ENCODE measurements at places on chromosomes 4 and X. TPM values are rescaled to one million over a fixed set of nuclear protein-coding genes. Genes with fewer than 3 reads are reported as not detected.
A peak's percentile ranks its signal among the peaks of the same experiment; 100 is the strongest.

Gene FAM199X
- total RNA-seq = 19.3 TPM

Gene DACH2
- not detected for total RNA-seq

Gene NWD2
- total RNA-seq = not detected

Gene CABS1
- not detected for total RNA-seq

Gene ALPK1
- 6.1 TPM for total RNA-seq

Gene HSFX1
- total RNA-seq = not detected

Gene HERC3
- 12.2 TPM for total RNA-seq

Gene CLDN22
- not detected for total RNA-seq

Gene MFSD8
- total RNA-seq = 17.8 TPM

Gene COL4A6
- 0.02 TPM for total RNA-seq

DNA sequence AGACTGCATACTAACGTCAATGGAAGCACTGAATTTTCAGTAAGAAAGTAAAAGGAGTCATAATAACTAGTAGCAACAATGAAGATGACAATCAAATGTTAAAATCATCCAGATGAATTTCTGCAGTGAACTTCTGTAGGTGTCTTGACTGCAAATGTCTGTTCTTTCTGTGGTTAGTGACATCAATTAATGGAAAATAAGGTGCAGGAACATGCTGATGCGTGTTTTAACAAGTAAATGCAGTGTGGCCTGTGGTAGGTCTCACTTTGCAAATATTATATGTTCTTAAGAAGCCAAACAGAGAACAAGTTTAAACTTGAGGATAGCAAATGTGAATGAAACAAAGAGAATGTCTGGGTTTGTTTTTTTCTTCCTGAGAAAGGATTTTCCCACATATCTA, 2.6 kb upstream of the DTHD1 start:
- no peak overlapping the region for H3K4me3 ChIP-seq
- H3K36me3 ChIP-seq = no peaks in the 10 kb centered on the region
- H3K4me1 ChIP-seq = no peaks in the 10 kb centered on the region
- no peak overlapping the region for H3K27ac ChIP-seq

- H3K36me3 ChIP-seq = peaks cover 62% of the 10 kb centered on the region
- no peak overlapping the region for H3K27ac ChIP-seq
- no peak for DNase-seq
- no peaks in the 10 kb centered on the region for H3K27me3 ChIP-seq
- H3K4me3 ChIP-seq = no peak overlapping the region
Observed at GRCh38 chr4:183702492-183702891, 43.4 kb downstream of the TRAPPC11 start.

DNA sequence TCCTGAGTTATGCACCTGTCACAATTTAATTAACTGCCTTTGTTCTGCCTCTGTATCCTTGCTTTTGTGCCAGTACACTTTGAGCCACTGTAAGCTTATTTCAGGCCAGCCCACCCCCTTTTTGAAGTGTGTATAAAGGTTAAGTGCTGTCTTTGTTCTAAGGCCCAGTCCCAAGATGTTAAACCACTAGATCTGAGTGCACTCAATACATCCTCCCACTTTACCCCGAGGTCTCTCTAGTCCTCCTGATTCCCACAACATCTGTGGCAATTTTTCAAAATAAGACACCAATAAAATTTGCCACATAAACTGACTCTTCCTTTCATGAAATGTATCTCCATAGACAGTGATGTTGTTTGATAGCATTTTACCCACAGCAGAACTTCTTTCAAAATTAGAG, 124.1 kb upstream of the SPIN4 start:
- H3K27ac ChIP-seq = no peak overlapping the region
- H3K4me3 ChIP-seq = no peak overlapping the region
- no peaks in the 10 kb centered on the region for H3K36me3 ChIP-seq
- peak; percentile 2 for DNase-seq

- no peaks in the 10 kb centered on the region for H3K4me1 ChIP-seq
- H3K27me3 ChIP-seq = no peaks in the 10 kb centered on the region
- no peak overlapping the region for H3K27ac ChIP-seq
- H3K4me3 ChIP-seq = no peak overlapping the region
- H3K36me3 ChIP-seq = no peaks in the 10 kb centered on the region
Observed at GRCh38 chr4:31160146-31160545, 440.0 kb downstream of the PCDH7 start.

DNA sequence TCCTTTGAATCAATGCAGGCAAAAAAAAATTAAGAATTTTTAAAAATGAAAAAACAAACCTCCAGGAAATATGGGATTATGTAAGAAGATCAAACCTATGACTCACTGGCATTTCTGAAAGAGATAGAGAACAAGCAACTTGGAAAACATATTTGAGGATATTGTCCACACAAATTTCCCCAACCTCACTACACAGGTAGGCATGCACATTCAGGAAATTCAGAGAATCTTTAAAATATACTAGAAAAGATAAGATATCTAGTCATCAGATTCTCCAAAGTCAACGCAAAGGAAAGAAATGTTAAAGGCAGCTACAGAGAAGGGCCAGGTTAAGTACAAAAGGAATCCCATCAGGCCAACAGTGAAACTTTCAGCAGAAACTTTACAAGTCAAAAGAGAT, 85.6 kb downstream of the ANTXR2 start:
- no peak overlapping the region for H3K27ac ChIP-seq
- no peaks in the 10 kb centered on the region for H3K4me1 ChIP-seq
- DNase-seq = no peak

- no peak overlapping the region for H3K4me3 ChIP-seq
- H3K4me1 ChIP-seq = no peaks in the 10 kb centered on the region
- DNase-seq = no peak
- H3K27me3 ChIP-seq = no peaks in the 10 kb centered on the region
Observed at GRCh38 chr4:129929984-129930383, 834.0 kb downstream of the C4orf33 start.

DNA sequence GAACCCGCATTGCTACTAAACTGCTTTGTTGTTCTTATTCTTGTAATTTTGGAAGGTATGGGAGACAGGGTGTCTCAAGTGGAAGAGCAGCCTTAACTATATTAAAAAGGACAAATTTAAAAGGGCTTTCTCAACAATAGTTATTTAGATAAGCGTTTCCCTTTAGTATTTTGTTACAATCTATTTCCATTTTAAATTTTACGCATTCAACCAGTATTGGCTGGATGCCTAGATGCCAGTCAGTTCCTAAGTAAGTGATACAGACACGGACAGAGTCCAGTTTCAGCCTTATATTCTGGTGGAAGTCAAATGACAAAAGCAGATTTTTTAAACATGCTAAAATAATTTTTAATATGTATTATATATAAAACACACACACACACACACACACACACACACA, 28.3 kb downstream of the FAT1 start:
- peaks cover 8% of the 10 kb centered on the region for H3K4me1 ChIP-seq
- H3K27me3 ChIP-seq = no peaks in the 10 kb centered on the region
- no peak overlapping the region for H3K27ac ChIP-seq
- DNase-seq = no peak

- no peak overlapping the region for H3K27ac ChIP-seq
- H3K36me3 ChIP-seq = no peaks in the 10 kb centered on the region
- no peak overlapping the region for H3K4me3 ChIP-seq
- H3K27me3 ChIP-seq = no peaks in the 10 kb centered on the region
- no peaks in the 10 kb centered on the region for H3K4me1 ChIP-seq
Observed at GRCh38 chr4:89249313-89249712, 58.3 kb downstream of the GPRIN3 start.

GRCh38 chrX:124940531-124940930, 379.1 kb upstream of the TEX13C start:
- H3K27me3 ChIP-seq = no peaks in the 10 kb centered on the region
- no peak for DNase-seq
- no peak overlapping the region for H3K27ac ChIP-seq
- H3K4me1 ChIP-seq = no peaks in the 10 kb centered on the region
- H3K4me3 ChIP-seq = no peak overlapping the region
- H3K36me3 ChIP-seq = no peaks in the 10 kb centered on the region

GRCh38 chr4:65370709-65371108, 299.6 kb downstream of the EPHA5 start:
- no peaks in the 10 kb centered on the region for H3K36me3 ChIP-seq
- H3K4me3 ChIP-seq = no peak overlapping the region
- H3K27me3 ChIP-seq = no peaks in the 10 kb centered on the region
- H3K27ac ChIP-seq = no peak overlapping the region
- H3K4me1 ChIP-seq = no peaks in the 10 kb centered on the region

GRCh38 chr4:38581426-38582106, 82.4 kb upstream of the KLF3 start:
- H3K36me3 ChIP-seq = no peaks in the 10 kb centered on the region
- H3K27me3 ChIP-seq = no peaks in the 10 kb centered on the region
- no peak overlapping the region for H3K27ac ChIP-seq
- no peak overlapping the region for H3K4me3 ChIP-seq
- DNase-seq = no peak

GRCh38 chr4:184472614-184473498, 1.5 kb downstream of the IRF2 start:
- H3K27ac ChIP-seq = peak overlapping the region; percentile 93
- H3K36me3 ChIP-seq = peaks cover 9% of the 10 kb centered on the region
- peaks cover 21% of the 10 kb centered on the region for H3K4me1 ChIP-seq
- peak; percentile 69 for DNase-seq

GRCh38 chr4:139223682-139224317, 46.8 kb upstream of the ELF2 start:
- DNase-seq = no peak
- peaks cover 9% of the 10 kb centered on the region for H3K4me1 ChIP-seq
- H3K27ac ChIP-seq = no peak overlapping the region

- no peaks in the 10 kb centered on the region for H3K27me3 ChIP-seq
- no peaks in the 10 kb centered on the region for H3K36me3 ChIP-seq
- DNase-seq = no peak
- no peak overlapping the region for H3K27ac ChIP-seq
- no peaks in the 10 kb centered on the region for H3K4me1 ChIP-seq
- no peak overlapping the region for H3K4me3 ChIP-seq
Observed at GRCh38 chr4:4709736-4710135, 149.7 kb upstream of the MSX1 start.

DNA sequence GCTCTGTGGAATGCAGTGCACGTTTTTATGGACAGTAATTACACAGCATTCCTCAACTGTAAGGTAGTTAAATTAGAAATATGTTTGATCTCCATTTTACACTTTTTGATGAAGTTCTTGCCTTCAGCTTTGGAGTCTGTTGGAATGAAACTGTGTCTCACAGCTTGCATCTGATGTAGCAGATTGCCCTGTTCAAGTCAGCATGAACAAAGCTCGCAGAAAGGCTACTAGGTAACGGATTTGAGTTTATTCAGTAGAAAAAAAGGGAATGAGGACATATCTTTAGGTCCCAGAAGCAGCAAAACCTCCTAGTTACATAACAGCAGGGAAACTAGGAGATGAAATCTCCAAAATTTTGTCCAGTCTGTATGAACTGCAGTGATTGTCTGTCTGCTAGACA, 24.3 kb upstream of the CBLL2 start:
- no peak overlapping the region for H3K27ac ChIP-seq
- no peaks in the 10 kb centered on the region for H3K36me3 ChIP-seq
- no peaks in the 10 kb centered on the region for H3K4me1 ChIP-seq
- no peak for DNase-seq
- H3K27me3 ChIP-seq = no peaks in the 10 kb centered on the region
- no peak overlapping the region for H3K4me3 ChIP-seq

- H3K4me3 ChIP-seq = no peak overlapping the region
- DNase-seq = no peak
- no peaks in the 10 kb centered on the region for H3K27me3 ChIP-seq
- no peak overlapping the region for H3K27ac ChIP-seq
Observed at GRCh38 chr4:141153751-141154510, 20.7 kb upstream of the RNF150 start.

DNA sequence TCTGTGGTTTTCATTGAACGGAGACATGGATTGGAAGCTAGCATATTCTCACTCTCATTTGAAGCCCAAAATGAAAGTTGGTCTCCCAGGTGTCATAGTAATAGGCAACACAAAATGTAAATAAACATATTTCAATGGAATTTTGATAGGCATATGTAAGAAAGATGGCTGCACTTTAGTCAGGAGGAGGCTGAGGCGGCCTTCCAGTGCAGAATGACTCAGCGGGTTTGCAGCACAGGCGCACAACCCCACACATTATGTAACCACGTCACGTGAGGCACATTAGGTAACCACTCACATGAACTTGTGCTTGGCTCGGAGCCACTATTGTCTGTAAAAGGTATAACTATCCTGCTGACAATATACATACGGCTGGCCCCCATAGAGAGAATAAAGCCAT, 381.7 kb downstream of the GPAT3 start:
- DNase-seq = peak; percentile 53
- no peaks in the 10 kb centered on the region for H3K4me1 ChIP-seq
- H3K36me3 ChIP-seq = no peaks in the 10 kb centered on the region
- H3K27ac ChIP-seq = no peak overlapping the region
- no peaks in the 10 kb centered on the region for H3K27me3 ChIP-seq
- H3K4me3 ChIP-seq = no peak overlapping the region

DNA sequence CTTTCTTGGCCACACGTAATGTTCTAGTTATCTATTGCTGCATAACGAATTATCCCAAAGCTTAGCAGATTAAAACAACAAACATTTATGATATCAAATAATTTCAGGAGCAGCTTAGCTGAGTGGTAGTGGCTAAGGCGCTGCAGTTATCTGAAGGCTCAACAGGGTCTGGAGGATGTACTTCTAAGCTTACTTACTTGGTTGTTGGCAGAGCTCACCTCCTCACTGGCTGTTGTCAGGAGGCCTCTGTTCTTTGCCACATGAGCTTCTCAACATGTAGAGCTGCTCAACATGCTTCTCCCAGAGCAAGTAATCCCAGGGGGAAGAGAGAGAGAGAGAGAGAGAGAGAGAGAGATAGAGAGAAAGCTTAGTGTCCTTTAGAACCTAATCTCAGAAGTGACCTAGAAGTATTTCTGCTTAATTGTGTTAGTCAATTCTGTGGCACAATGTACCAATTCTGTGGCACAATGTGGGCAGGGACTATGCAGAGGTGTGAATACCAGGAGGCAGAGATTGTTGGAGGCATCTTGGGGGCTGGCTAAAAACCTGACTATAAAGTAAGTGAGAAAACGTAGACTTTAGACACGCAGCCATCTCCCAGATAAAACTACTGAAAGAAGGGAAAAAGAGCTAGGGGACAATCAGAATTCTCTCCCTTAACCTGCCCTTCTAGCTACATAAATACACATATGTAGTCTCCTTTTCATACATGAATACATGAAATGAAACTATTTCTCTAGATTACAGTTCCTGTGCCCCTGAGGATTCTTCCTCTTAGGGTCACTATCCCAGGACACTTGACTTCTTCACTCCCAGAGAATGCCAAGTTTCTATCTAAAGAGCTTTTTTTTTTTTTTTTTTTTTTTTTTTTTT, 40.2 kb downstream of the HOPX start:
- no peaks in the 10 kb centered on the region for H3K36me3 ChIP-seq
- H3K27ac ChIP-seq = no peak overlapping the region
- H3K4me1 ChIP-seq = no peaks in the 10 kb centered on the region
- H3K27me3 ChIP-seq = no peaks in the 10 kb centered on the region
- DNase-seq = no peak
- H3K4me3 ChIP-seq = no peak overlapping the region

DNA sequence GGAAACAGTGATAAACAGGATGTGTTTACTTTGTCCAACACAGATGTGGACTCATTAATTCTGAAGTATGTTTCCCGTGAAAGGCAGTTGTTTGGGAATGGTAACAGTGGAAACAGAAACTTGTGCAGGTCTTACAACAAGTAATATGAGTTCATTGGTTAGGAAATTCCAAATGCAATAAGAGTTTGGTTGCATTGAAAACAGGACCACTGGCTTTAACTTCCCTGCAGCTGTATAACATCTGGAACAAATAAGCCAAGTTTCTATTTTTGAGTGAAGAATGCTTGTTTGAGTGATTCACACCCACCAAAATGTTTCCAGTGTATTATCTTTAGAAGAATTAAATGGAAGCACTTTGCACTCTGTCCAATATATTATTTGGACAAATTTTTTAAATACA, 82.4 kb upstream of the BMP3 start:
- H3K4me1 ChIP-seq = no peaks in the 10 kb centered on the region
- no peaks in the 10 kb centered on the region for H3K36me3 ChIP-seq
- H3K4me3 ChIP-seq = no peak overlapping the region
- DNase-seq = no peak

Data from K562 (cell line).